Neural crest cell (in vitro differentiated cells): ENCODE measurements at places on chromosomes 1 and 21. TPM values are rescaled to one million over a fixed set of nuclear protein-coding genes. Genes with fewer than 3 reads are reported as not detected.

The ANKRD45 gene
- total RNA-seq = 2.7 and 3.2 TPM in 2 replicates

The ERICH3 gene
- 0.32 TPM in 1 of 2 replicates, not detected in the other for total RNA-seq

- H3K36me3 ChIP-seq = no peaks in the 10 kb centered on the region
- H3K4me3 ChIP-seq = no peak overlapping the region
- no peaks in the 10 kb centered on the region for H3K27me3 ChIP-seq
- peaks cover 19% of the 10 kb centered on the region for H3K4me1 ChIP-seq
Observed at GRCh38 chr1:14699620-14700019, 101.1 kb downstream of the KAZN start.

The INSRR gene
- total RNA-seq = 0.07 TPM in 1 of 2 replicates, not detected in the other

DNA sequence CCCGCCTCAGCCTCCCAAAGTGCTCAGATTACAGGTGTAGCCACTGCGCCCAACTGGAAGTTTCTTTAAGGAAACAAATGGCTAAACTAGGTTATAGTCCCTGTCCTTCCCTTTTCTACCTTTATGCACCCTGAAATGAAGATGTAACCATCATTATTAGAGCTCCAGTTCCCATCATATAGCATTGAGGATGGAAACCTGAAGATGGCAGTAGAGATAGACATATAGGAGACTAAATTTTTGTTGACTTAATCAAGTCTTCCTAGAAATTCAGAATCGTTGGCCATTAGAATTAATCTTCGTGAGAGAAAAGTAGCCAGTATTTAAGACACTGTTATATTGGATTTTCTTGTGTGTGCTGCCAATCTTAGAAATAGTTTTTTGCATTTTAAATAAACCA lies 1016.3 kb upstream of the NCAM2 start:
- H3K27ac ChIP-seq = no peak overlapping the region
- no peak for DNase-seq
- H3K4me1 ChIP-seq = no peaks in the 10 kb centered on the region
- no peaks in the 10 kb centered on the region for H3K27me3 ChIP-seq
- H3K36me3 ChIP-seq = no peaks in the 10 kb centered on the region

The DCST1 gene
- not detected in 2 replicates for total RNA-seq

The CDCP2 gene
- not detected in 2 replicates for total RNA-seq

The THRAP3 gene
- total RNA-seq = 167 and 170 TPM in 2 replicates

GRCh38 chr1:230796626-230797025 lies 49.4 kb downstream of the CAPN9 start:
- H3K4me1 ChIP-seq = peaks cover 20% of the 10 kb centered on the region
- no peaks in the 10 kb centered on the region for H3K27me3 ChIP-seq
- no peak overlapping the region for H3K27ac ChIP-seq
- no peak overlapping the region for H3K4me3 ChIP-seq
- no peaks in the 10 kb centered on the region for H3K36me3 ChIP-seq
- no peak for DNase-seq

- H3K4me1 ChIP-seq = peaks cover 13% of the 10 kb centered on the region
- H3K27ac ChIP-seq = no peak overlapping the region
- H3K36me3 ChIP-seq = no peaks in the 10 kb centered on the region
- no peak for DNase-seq
Observed at GRCh38 chr1:218971156-218971555, 202.5 kb upstream of the LYPLAL1 start.

DNA sequence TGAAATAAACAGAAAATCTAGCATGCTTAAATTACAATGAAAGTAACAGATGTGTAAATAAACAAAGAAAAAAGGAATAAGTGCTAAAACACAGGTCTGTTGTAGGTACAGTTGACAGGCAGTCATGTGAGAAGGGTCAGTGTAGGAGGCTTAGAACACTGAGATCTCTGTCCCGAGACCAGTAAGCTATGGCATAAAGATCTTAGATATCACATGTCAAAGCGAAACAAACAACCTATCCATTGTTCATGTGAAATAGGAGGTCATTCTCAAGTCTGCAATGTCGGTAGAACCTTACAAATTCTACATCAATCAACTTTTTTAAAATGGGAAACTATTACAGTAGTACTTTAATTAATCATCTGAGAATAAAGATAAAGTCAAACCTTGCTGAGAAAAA lies 428.9 kb upstream of the ADGRL2 start:
- H3K4me1 ChIP-seq = peaks cover 41% of the 10 kb centered on the region
- DNase-seq = no peak
- no peaks in the 10 kb centered on the region for H3K27me3 ChIP-seq
- peak overlapping the region; percentile 37 for H3K27ac ChIP-seq
- H3K36me3 ChIP-seq = peaks cover 5% of the 10 kb centered on the region

- no peak overlapping the region for H3K4me3 ChIP-seq
- peaks cover 93% of the 10 kb centered on the region for H3K4me1 ChIP-seq
- DNase-seq = no peak
- H3K27me3 ChIP-seq = no peaks in the 10 kb centered on the region
Observed at GRCh38 chr1:234533034-234533891, 54.3 kb upstream of the TARBP1 start.

DNA sequence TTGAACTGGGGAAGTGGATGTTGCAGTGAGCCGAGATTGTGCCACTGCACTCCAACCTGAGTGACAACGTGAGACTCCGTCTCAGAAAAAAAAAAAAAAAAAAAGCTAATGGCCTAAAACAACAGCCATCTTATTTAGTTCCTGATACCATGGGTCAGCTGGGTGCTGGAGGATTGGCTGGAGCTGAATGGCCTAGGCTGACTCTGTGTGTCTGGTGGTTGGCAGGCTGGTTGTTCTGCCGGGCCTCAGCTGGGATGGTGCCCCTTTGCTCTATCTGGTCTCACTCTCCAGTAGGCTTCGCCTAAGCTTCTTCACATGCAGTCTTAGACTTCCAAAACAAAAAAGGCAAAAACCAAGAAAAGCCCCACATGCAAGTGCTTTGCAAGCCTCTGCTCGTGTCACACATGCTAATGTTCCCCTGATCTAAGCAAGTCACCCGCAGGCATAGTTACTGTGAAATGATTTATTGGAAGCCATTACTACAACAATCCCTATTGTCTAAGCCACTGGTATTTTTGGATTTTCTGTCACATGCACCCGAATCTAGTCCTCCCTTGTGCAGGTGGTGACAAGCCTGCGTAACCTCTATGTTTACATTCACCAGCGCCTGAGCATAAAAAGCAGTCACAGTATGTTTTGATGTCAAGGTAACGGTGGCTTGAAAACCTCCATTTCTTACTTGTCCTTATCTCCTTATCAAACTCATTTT lies 39.6 kb upstream of the KANK4 start:
- no peaks in the 10 kb centered on the region for H3K27me3 ChIP-seq
- no peak overlapping the region for H3K27ac ChIP-seq
- no peaks in the 10 kb centered on the region for H3K36me3 ChIP-seq
- H3K4me3 ChIP-seq = no peak overlapping the region
- no peak for DNase-seq
- H3K4me1 ChIP-seq = peaks cover 14% of the 10 kb centered on the region

DNA sequence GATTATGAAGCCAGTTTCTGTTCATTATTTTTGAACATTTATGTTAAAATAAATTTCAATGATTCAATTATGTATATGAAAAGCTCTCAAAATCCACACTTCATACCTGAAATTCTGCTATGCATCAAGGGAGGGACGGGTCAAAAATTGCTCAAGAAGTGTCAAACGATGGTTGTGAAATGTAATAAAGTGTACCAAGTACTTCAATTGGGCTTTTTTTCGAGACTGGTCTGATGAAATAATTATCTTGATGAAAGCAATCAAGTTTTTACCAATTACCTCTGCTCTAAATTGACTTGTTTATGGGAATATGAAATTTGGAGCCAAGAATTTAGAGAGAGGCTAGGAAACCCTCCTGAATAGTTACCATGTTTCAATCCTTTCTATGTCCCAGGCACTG lies 7.9 kb downstream of the OSCP1 start:
- peaks cover 32% of the 10 kb centered on the region for H3K4me1 ChIP-seq
- H3K36me3 ChIP-seq = no peaks in the 10 kb centered on the region
- no peak for DNase-seq
- no peak overlapping the region for H3K4me3 ChIP-seq
- H3K27me3 ChIP-seq = no peaks in the 10 kb centered on the region

DNA sequence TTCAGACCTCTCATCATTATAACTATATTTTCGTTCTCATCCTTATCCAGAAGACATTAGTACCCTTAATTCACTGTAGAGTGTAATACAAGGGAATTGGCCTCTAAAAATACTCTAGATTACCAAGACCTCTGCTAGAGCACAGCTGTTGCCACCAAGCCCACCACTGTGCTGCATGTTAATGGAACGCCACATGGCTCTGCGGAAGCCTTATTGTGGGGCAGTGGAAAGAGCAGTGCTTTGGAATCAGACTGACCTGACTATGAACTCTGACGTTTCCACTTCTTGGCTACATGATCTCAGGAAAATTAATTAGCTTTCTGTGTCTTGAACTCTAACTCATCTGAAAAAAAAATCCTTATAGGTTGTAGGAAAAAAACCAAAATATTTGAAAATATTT lies 222.1 kb downstream of the LMX1A start:
- peaks cover 86% of the 10 kb centered on the region for H3K27me3 ChIP-seq
- H3K4me3 ChIP-seq = no peak overlapping the region
- H3K36me3 ChIP-seq = no peaks in the 10 kb centered on the region
- no peaks in the 10 kb centered on the region for H3K4me1 ChIP-seq
- no peak overlapping the region for H3K27ac ChIP-seq

DNA sequence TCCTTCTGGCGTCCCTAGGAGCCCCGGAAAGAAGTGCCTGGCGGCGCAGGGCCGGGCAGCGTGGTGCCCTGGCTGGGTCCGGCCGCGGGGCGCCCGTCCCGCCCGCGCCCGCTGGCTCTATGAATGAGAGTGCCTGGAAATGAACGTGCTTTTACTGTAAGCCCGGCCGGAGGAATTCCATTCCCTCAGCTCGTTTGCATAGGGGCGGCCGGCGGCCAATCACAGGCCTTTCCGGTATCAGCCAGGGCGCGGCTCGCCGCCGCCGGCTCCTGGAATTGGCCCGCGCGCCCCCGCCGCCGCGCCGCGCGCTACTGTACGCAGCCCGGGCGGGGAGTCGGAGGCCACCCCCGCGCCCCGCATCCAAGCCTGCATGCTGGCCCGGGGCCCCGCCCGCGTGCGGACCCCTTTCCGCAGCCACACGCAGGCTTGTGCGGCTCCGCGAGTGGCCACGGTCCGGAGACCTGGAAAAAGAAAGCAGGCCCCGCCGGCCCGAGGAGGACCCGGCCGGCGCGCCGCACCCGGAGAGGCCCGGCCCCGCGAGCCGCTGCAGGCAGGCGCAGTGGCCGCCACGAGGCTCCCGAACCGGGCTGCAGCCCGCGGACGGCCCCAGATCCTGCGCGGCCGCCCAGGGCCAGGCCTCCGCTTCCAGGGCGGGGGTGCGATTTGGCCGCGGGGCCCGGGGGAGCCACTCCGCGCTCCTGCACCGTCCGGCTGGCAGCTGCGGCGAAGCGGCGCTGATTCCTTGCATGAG lies 160.4 kb downstream of the RUNX1 start:
- H3K36me3 ChIP-seq = no peaks in the 10 kb centered on the region
- H3K27ac ChIP-seq = no peak overlapping the region
- peaks cover 87% of the 10 kb centered on the region for H3K27me3 ChIP-seq
- H3K4me3 ChIP-seq = peak overlapping the region; percentile 93

GRCh38 chr1:149937759-149938158 lies 1.1 kb upstream of the MTMR11 start:
- DNase-seq = no peak
- peaks cover 42% of the 10 kb centered on the region for H3K4me1 ChIP-seq
- no peak overlapping the region for H3K27ac ChIP-seq
- H3K27me3 ChIP-seq = no peaks in the 10 kb centered on the region
- H3K4me3 ChIP-seq = peak overlapping the region; percentile 85

GRCh38 chr1:165592945-165593823 lies 37.9 kb upstream of the MGST3 start:
- H3K4me1 ChIP-seq = peaks cover 9% of the 10 kb centered on the region
- peaks cover 56% of the 10 kb centered on the region for H3K27me3 ChIP-seq
- peak; percentile 86 for DNase-seq
- no peak overlapping the region for H3K27ac ChIP-seq

The C2CD4D gene
- total RNA-seq = 0.39 and 0.40 TPM in 2 replicates

DNA sequence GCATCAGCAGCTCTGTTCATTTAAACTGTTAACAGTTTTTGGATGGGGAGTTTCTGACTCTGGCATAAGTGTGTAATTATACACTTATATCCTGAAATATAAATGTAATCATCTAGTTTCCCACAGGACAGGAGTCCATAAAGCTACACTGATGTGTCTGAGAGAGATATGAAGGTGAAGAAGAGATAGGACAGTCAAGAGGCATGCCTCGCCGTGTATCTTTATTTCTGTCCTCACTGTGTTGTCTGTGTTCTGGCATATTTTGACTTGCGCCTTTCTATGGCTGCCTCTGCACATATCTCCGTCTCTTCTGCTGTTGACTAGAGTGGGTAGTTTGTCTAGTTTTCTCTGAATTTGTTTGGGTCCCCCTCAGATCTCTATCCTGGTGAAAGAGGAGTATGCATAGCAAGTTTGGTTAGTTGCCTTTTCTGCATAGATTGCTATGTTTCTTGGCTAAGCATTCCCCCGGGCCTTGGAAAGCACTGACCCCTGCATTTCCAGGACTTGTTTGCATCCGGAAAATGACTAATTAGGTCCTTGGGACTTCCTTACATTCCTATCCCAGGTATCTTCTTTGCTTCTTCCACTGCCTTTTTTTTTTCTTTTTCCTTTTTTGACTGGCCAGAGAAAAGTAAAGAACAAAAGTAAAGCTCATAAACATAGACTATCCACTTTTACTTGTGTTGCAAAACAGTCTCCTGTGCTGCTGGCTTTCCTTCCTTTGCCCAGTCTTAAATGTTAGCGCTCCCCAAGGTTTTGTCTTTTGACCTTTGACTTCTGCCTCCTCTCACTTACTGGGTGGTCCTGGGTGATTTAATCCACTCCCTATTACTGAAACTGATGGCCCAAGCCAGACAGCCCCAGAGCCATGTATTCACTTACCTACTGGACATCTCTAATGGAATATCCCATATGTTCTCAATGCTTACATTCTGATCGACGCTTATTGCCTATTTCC lies 27.6 kb upstream of the CNN3 start:
- H3K27me3 ChIP-seq = no peaks in the 10 kb centered on the region
- no peak overlapping the region for H3K27ac ChIP-seq
- no peaks in the 10 kb centered on the region for H3K36me3 ChIP-seq
- H3K4me1 ChIP-seq = peaks cover 13% of the 10 kb centered on the region
- no peak for DNase-seq
- no peak overlapping the region for H3K4me3 ChIP-seq

- no peaks in the 10 kb centered on the region for H3K36me3 ChIP-seq
- no peaks in the 10 kb centered on the region for H3K27me3 ChIP-seq
- no peak overlapping the region for H3K4me3 ChIP-seq
- no peak for DNase-seq
Observed at GRCh38 chr1:96367791-96368190, 353.8 kb upstream of the PTBP2 start.
